ENCODE measurements at places on chromosomes 13 and 19.

GRCh38 chr19:34336781-34337271 lies 28.2 kb upstream of the GPI start:
- DNase-seq = peak; percentile 20

- DNase-seq = no peak
These were observed 88.8 kb downstream of the MAP4K1 start for GRCh38 chr19:38528931-38529330.

GRCh38 chr19:3098141-3098514 lies 4.0 kb downstream of the GNA11 start:
- DNase-seq = no peak

- no peak for DNase-seq
These were observed 69.9 kb downstream of the SLITRK6 start for GRCh38 chr13:85729296-85729695.

DNA sequence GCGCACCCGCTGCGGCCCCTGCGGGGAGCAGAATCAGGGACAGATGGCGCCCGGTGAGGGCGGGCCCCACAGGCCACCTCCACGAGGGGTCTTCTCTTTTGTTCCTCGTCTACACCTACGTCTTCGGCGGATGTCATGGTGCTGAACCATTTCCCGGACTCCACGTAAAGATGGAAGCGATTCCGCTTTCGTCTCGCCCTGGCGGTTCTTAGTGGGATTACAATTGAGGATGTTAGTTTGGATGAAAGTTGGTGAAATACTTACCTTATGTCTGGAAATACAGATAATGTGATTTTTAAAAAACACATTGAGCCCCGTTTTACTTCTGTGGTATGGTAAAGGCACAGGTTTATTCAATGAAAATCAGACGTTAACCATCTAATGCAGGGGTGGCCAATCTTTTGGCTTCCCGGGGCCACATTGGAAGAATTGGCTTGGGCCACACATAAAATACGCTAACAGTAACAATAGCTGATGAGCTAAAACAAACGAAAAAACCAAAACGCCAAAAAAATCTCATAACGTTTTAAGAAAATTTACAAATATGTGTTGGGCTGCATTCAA lies 1.4 kb upstream of the ZMYM5 start:
- peak; percentile 88 for DNase-seq

- no peak for DNase-seq
These were observed 16.1 kb upstream of the NANOS3 start for GRCh38 chr19:13860679-13861391.

- no peak for DNase-seq
These were observed 7.0 kb downstream of the LPAR6 start for GRCh38 chr13:48405875-48406274.

- no peak for DNase-seq
These were observed 388.2 kb downstream of the GPC6 start for GRCh38 chr13:93614776-93615175.

- peak; percentile 33 for DNase-seq
These were observed 111.2 kb downstream of the KCNRG start for GRCh38 chr13:50126263-50126992.

- peak; percentile 96 for DNase-seq
These were observed 153.5 kb upstream of the KLF12 start for GRCh38 chr13:74287724-74288169.

DNA sequence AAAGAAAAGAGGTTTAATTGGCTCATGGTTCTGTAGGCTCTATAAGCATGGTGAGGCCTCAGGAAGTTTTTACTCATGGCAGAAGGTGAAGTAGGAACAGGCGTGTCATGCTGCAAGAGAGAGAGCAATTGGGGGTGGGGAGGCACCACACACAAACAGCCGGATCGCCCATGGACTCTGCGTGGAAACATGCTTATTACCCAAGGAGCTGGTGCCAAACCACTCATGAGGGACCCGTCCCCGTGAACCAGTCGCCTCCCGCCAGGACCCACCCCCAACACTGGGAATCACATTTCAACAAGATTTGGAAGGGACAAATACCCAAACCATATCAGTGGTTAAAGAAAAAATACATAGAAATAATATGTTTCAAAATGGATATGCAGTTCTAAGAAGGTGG lies 174.6 kb upstream of the RNF113B start:
- no peak for DNase-seq

DNA sequence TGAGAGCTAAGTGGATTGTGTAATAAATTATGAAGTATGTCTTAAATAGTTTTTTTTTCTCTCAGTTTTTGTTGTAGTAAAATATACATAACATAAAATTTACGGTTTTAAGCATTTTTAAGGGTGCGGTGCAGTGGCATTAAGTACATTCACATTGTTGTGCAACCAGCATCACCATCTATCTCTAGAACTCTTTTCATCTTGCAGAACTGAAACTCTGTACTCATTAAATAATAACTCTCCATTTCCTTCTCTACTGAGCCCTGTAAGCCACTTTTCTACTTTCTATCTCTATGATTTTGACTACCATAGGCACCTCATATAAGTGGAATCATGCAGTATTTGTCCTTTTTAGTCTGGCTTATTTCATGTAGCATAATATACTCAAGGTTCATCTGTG lies 87.1 kb downstream of the GJA3 start:
- DNase-seq = no peak

DNA sequence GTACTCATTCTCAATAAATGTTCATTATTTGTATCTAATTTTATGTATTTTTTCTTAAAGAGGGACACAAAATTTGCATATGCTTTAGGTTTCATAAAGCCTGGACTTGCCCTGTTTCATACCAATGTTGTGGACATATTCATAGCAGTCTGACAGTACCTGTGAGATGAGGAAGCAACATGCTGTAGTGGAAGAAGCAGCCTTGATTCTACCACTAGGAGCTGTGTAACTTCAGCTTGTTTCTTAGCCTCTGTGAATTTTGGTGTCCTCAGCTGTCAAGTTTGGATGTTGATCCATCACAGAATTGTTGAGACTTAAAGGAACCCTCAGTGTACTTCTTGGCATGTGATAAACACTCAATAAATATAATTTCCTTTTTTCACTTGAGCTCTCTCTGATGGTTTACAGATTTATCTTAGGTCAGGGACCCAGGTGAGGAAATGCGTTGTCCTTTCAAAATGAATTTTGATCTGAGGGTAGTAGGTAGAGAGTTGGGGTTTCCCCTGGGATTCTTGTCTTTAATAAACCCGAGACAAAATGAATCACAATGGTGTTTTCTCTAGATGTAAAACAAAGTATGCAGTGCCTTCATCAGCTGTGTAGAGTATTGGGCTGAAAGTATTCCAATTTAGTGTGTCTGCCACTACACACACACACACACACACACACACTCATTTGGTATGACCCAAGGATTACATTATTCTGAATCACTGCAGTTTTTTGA lies 152.1 kb downstream of the KCNRG start:
- DNase-seq = no peak

DNA sequence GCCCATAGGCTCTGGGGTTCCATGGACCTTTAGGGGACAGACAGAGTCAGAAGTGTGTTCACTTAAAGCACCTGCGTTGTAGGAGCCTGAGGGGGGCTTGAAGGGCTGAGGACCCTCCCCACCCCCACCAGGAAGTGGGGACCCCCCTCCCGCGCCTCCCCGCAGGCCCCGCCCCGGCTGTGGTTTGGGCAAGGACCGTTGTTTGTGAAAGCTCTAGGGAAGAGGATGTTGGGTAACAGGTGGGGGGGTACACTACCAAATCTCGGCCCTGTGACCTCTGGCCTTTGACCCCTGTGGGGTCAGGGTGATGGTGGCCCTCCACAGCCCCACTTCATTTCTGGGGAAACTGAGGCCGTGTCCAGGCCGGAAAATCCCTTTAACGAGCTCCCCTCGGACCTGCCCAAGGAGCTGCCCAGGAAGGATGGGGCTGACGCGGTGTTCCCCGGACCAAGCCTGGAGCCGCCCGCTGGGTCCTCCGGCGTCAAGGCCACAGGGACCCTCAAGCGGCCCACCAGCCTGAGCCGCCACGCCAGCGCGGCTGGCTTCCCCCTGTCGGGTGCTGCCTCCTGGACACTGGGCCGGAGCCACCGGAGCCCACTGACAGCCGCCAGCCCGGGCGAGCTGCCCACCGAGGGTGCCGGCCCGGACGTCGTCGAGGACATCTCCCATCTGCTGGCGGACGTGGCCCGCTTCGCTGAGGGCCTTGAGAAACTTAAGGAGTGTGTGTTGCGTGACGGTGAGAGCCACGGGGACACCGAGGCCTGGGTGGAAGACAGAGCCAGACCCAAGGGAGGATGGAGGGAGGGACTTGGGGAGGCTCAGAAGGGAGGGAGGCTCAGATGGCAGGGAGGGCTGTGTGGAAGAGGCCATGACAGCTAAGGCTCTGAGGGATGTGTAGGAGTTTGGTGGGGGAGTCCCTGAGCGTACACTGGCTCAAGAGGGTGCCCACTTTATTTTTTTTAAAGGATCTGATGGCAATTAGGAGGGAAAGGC lies 1.3 kb downstream of the ARHGAP45 start:
- no peak for DNase-seq

- DNase-seq = no peak
These were observed 1227.1 kb downstream of the SLITRK1 start for GRCh38 chr13:82654861-82655855.

- no peak for DNase-seq
These were observed 1.4 kb upstream of the RBM26 start for GRCh38 chr13:79407349-79407979.

- no peak for DNase-seq
These were observed 56.6 kb downstream of the COG3 start for GRCh38 chr13:45521297-45521696.

DNA sequence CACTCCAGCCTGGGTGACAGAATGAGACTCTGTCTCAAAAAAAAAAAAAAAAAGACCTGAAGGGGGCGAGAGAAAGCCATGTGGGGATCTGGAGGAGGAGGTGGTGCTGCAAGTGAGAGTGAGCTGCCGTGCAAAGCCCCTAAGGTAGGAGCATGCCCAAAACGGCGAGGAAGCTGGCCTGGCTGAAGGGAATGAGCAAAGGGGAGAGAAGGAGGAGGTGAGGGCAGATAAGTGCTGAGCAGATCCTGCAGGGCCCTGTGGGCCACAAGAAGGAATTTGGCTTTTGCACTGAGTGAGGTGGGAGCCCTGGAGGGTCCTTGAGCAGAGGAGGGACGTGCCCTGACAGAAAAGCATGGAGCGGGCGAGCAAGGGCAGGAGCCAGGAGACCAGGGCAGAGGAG lies 19.4 kb upstream of the ADGRE5 start:
- no peak for DNase-seq

DNA sequence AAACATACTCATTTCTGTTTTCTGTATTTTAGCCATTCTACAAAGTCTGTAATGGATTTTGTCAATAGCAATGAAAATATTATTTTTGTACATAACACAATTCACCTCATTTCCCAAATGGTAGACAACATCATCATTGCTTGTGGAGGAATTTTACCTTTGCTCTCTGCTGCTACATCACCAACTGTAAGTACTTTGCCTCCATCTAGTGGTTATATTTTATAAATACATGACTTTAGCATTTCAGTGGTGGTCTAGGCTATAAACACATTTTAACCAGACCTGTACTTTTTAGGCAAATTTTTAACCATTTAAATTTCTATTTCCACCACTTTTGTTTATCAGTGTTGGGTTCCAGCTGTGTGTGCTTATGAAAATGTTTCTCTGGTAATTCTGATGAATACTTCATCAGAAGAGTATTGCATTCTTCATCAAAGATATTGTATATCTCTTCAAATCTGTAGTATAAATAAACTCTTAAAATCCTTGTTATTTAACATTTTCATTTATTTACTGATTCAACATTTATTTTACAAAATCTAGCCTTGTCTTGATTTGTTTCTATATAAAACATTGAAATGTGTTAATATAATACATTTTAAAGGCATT lies 222.4 kb downstream of the NBEA start:
- DNase-seq = peak; percentile 33

DNA sequence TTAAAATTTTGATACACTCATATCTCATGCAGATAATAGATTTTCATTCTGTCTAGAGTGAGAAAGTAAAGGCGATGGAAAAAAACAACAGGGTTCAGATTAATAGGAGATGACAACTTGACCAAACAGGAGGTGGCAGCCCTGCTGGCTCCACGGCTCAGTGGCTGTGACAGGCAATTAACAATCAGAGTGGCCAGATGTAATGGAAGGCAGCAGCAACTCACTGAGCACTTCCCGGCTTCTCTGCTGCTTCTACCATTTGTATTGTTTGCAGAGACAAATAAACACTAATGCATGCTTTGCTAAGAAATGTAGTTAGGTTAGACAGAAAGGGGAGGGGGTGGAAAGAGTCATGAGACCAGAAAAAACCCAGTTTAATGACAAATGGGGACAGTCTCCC lies 473.0 kb upstream of the SLC10A2 start:
- peak; percentile 81 for DNase-seq

GRCh38 chr19:45959517-45960025 lies 14.1 kb downstream of the NOVA2 start:
- no peak for DNase-seq

Data from COR-L47 (cell line).